ENCODE measurements at places on chromosomes 6 and 20. TPM values are rescaled to one million over a fixed set of nuclear protein-coding genes. Genes with fewer than 3 reads are reported as not detected.
A peak's percentile ranks its signal among the peaks of the same experiment; 100 is the strongest.

The SALL4 gene
- 0.51 TPM for total RNA-seq

The ZC3H12D gene
- total RNA-seq = under 0.01 TPM

The TSHZ2 gene
- total RNA-seq = 2.6 TPM

GRCh38 chr6:98975421-98975820 lies 27.7 kb upstream of the FBXL4 start:
- no peak for DNase-seq

- DNase-seq = peak; percentile 18
These were observed 154.0 kb downstream of the PRL start for GRCh38 chr6:22142856-22143255.

DNA sequence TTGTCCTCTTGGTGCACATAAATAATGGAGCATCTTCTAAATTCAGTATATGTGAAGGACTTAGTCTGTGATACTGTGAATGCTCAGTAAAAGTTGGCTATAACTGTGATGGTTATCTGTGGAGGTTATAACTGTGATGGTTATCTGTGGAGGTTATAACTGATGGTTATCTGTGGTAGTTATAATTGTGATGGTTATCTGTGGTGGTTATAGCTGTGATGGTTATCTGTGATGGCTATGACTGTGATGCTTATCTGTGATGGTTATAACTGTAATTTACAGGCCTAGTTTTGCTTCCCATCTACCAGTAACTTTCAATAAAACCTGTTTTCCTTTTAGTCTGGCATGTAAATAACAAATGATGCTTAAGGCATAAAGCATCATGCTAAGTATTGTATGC lies 16.5 kb downstream of the PTK7 start:
- no peak for DNase-seq

DNA sequence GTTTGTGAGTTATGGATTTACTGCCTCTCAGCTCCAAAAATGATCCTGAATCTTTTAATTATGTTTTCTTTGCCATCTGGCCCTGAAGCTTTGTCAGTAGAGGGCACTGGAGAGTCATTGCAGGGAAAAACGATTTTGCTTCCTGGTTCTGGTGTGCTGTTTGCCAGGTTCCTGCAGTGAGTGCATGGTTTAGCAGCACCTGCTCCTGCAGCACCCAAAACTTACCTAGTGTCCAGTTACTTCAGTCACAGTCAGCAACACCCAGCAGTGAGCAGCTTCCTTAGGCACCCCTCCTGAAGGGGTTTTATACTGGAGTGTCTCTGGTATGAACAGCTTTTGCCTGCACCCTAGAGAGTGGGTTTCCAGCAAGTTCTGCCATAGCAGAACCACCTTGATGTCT lies 6.0 kb upstream of the TRIM26 start:
- DNase-seq = peak; percentile 32

All from fibroblast of lung (primary cell).